ENCODE measurements at places on chromosomes 5 and 9.

GRCh38 chr5:135599421-135600151, 20.8 kb upstream of the CXCL14 start:
- no peak for DNase-seq

DNA sequence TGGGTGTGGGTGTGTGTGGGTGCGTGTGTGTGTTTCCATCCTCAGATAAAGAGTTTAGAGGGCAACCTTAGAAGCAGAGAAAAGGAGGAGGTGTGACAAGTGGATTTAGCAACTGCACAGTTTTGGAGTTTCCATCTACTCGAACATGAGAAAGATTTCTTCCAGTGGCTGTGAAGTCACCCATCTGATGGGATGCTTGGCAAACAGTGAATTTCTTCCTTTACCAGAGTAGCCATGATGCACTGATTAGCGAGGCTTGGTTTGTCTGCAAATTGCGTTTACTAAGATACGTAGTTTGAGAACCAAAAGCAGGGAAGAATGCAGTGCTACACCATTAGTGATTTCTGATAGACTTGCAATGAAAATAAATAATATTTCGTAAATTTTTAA, 791 bp upstream of the STARD4 start:
- DNase-seq: no peak

GRCh38 chr9:10614196-10614800, 1.5 kb upstream of the PTPRD start:
- no peak for DNase-seq

DNA sequence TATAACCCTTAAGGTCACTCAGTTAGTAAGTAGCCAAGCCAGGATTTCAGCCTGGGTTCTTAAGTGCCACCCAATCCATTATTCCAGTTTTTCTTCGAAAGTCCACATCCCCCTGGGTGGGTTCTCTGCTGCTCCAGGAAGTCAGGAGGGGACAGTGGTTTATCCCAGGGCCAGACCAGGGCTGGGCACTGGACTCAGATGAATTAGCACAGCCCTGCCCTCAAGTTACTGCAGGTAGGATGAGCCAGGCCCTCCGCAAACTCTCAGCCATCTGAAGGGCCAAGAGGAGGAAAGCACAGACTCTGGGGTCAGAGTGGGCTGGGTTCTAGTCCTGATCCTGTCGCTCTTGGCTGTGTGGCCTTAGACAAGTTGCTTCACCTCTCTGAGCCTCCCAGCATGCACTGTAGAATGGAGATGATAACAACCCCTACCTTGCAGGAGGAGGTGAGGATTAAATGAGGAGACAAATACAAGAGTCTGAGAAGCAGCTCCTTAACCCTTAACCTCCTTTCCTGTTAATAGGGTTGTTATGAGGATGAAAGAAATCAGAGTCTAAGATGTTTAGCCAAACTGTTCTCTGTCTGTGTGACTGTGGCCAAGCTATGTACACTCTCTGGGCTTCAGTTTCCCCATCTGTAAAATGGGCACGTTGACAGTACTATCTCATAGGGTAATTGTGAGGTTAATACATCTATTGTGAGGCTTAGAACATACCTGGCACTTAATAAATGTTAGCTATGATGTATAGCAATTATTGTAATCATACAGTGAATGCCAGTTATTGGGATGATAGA, 6.8 kb upstream of the NEURL1B start:
- no peak for DNase-seq

DNA sequence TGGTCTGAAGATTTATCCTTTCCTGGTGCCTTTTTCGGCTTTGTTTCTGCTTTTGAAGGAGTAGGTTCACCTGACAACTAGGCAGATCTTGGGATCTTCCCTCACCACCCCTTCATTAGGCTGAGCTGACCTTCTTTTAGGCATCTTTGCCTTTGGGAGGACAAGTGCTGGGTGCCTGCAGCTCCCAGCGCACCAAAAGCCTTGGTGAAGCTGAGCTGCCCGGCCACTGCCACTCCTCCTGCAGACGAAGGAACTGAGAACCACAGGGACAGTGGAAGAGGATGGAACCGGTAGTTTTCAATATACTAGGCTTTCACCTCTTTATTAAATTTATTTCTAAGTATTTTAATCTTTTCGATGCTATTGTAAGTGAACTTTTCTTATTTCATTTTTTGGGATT, 16.8 kb upstream of the MARCOL start:
- no peak for DNase-seq

- no peak for DNase-seq
Measured at GRCh38 chr9:113160571-113160970, 9.8 kb downstream of the SLC31A2 start.
